ENCODE measurements at places on chromosomes 3 and 15.

GRCh38 chr15:57355259-57355658, 21.0 kb upstream of the CGNL1 start:
- no peak for DNase-seq

DNA sequence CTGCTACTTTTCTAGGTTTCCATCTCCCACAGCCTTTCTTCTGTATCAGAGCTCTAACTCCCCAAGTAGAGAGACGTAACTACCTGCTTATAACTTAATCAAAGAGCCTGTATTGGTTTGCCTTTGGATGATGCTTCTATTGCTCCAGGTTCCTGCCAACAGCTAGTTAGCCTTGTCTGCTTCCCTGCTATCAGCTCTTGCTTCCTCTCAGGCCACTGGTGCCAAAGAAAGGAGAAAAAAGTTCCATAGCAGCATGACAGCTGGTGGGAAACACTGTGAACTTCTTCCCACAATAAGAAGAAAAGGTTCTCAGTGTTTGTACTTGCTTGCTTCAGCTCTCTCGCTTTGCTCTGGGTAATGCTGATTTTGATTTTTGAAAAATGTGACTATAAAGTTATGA, 206.6 kb downstream of the GBE1 start:
- DNase-seq, result no peak

DNA sequence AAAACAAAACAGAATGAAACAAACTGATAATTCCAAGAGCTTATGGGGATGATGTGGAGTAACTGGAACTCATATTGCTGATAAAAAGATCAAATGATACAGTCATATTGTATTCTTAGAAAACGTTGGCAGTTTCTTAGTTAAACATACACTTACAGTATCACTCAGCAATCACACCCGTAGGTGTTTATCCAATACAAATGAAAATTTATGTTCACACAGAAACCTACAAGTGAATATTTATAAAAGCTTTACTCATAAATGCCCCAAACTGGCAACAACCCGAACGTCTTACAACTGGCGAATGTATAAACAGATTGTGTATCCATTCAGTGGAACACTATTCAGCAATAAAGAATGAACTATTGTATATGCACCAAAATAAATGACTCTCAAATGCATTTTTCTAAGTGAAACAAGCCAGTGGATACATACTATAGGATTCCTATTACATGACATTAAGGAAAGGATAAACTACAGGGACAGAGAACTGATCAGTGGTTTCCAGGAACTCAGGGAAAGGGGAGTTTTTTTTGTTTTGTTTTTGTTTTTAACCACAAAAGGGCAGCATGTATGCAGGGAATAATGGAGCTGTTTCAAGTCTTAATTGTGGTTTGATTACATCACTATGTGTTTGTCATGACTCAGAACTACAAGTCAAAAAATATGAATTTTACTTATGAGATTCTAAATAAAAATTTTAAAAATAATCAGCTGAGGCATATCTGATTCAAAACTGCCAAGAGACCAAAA, 71.8 kb upstream of the NDUFB4 start:
- no peak for DNase-seq

GRCh38 chr3:32410367-32411246, 19.0 kb downstream of the CMTM7 start:
- no peak for DNase-seq

DNA sequence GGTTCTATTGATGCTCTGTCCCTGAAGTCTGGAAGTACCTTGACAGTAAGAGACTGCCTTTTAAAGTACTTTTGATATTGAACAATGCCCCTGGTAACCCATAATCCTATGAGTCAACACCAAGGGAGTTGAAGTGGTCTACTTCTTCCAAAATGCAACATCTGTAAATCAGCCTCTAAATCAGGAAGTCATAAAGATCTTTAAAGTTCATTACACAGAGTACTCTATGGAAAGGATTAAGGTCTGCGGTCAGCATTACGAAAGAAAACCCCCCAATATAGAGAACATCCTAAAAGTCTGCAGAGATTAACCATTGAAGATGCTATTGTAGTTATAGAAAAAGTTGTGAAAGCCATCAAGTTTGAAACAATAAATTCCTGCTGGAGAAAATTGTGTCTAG, 52.7 kb upstream of the CMC1 start:
- DNase-seq, result no peak

Data from stimulated activated CD8-positive, alpha-beta memory T cell treated with anti-CD3 and anti-CD28 coated beads, Interleukin-7, amount 100 ng/mL, for 48 hours (primary cell).